Aorta (tissue), 5 donors: ENCODE measurements at places on chromosomes 1 and 21.
A peak's percentile ranks its signal among the peaks of the same experiment; 100 is the strongest.

DNA sequence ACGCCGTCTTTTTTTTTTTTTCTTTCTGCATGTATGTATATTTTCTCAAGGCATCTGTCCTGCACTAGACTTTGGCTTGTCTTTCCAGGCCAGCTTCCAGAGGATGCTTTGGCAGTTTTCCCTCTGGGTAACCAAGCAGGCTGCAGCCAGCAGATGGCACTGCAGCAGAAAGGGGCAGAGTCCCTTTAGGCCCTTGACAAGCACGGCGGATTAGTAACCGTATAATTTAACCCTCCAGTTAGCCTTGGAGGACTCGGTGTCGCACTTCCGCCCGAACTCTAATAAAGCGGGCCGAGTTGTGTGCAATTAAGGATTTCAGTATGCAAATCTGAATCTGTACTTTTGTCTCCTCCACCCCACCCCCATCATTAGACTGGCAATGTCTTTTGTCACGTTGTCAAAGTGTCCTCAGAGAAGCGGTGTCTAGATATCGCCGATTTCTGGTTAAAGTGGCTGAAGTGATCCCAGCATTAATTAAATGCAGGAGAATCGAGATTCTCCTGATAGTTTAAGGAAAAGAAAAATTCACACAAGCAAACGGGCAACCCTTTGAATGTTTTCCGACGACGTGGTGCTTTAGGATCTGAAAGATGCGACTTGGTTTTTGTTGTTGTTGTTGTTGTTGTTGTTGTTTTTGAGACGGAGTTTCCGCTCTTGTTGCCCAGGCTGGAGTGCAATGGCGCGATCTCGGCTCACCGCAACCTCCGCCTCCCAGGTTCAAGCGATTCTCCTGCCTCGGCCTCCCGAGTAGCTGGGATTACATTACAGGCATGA is 1.1 kb upstream of the TMEM167B start:
- DNase-seq: no peak

DNA sequence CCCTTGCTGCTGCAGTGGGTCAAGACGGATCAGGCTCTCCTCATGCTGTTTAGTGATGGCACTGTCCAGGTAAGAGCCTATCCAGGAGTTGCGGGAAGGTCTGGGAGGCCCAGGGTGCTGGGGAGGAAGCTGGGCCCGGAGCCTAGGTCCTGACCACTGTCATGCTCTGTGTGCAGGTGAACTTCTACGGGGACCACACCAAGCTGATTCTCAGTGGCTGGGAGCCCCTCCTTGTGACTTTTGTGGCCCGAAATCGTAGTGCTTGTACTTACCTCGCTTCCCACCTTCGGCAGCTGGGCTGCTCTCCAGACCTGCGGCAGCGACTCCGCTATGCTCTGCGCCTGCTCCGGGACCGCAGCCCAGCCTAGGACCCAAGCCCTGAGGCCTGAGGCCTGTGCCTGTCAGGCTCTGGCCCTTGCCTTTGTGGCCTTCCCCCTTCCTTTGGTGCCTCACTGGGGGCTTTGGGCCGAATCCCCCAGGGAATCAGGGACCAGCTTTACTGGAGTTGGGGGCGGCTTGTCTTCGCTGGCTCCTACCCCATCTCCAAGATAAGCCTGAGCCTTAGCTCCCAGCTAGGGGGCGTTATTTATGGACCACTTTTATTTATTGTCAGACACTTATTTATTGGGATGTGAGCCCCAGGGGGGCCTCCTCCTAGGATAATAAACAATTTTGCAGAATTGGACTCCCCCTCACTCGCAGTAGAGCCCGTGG is 1.7 kb downstream of the DYNLT4 start:
- DNase-seq: peak; percentile 47

GRCh38 chr1:92980732-92981647 is 19.7 kb upstream of the DIPK1A start:
- DNase-seq: no peak

DNA sequence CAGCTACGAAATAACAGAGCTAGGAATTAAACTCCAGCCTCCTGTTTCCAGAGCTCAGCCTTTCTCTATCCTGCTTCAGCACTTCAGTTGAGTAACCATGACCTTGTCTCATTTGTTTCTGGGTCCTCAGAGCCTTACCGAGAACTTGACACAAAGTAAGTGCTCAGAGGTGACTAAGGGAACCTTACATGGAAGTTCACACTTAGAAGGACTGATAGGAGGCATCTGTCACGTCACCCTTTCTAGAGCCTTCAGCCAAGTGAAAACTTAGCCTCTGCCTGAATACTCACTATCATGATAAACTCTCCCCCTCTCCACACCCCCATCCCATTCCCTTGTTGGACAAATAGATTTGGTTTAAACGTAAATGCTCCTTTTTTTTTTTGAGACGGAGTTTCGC is 9.8 kb upstream of the LUZP1 start:
- DNase-seq: no peak

DNA sequence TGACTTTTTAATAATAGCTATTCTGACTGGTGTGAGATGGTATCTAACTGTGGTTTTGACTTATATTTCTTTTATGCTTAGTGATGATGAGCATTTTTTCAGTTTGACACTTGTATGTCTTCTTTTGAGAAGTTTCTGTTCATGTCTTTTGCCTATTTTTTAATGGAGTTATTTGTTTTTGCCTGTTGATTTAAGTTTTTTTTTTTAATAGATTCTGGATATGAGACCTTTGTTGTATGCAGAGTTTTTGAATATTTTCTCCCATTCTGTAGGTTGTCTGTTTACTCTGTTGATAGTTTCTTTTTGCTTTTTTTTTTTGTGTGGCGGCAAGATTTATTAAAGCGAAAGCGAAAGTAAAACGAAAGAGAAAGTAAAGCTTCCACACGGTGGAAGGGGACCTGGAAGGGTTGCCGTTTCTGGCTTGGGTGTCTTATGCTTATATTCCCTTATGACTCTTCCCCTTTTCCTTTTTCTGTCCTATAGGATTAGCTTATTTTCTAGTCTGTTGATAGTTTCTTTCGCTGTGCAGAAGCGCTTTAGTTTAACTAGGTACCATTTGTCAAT is 67.6 kb downstream of the TBX19 start:
- no peak for DNase-seq

GRCh38 chr1:179314928-179315327 is 21.3 kb downstream of the SOAT1 start:
- no peak for DNase-seq

DNA sequence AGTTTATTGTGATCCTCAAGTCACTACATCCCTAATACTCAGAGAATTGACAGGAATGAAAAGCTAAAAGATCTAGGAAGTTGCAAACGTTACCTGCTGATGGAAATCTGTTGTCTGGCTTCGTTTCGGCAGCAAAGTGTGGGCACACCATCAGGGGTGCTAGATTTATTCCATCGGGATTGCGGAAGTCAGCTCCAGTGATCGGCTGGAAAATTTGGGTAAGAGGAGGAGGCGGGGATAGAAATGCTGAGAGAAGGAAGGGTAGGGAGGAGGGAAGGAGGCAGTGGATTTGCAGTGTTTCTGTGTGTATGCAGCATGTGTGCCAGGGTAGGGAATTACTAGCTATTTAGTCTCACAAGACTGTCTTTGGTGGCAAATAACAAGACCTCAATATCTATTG is at the start of gene CTSK:
Gene CTSK (minus strand): TSS at position 140 of the 400 bp plus-strand sequence. CDS start 1,455 bp downstream, outside the sequence.
- DNase-seq: no peak

DNA sequence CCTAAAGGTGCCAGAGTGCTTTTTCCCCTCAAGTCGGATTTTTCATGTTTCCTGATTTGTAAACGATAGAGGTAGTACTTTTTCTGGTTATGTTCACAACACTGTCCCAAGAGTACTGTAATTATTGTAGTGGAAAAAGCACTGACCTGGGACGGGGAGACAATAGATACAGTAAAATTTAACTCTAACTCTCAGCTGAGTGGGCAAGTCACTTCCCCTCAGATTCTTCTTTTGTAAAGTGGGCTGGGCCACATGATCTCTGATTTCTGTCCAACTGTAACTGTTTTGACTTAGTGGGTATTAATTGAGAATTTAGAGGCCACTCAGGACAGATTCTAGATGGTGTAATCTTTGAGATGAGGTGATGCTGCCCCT is 19.1 kb downstream of the MARCKSL1 start:
- DNase-seq: no peak

DNA sequence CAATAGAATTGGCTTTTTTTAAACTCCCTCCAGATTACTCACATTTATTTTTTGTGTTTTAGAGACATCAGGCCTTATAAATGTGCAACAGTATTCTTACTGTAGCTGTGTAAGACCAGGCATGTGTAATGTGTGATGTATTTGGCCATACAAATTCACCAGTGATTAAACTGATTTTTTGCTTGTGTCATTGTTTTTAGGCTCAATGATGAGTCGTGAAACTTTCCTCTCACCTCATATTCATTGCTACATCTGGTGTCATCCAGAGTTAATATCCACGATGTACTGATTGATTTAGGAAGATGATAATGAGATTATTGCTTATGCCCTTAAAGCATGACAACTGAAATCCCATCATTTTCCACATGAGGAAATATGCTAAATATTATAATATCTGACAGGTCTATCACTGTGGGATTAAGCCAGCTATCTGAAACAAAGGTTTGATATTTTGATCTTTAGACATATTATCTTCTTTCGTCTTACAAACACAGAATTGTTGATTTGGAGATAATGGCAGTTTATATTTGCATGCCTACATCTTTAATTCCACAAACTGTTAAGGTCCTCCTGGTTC is 487.9 kb downstream of the PTBP2 start:
- no peak for DNase-seq

DNA sequence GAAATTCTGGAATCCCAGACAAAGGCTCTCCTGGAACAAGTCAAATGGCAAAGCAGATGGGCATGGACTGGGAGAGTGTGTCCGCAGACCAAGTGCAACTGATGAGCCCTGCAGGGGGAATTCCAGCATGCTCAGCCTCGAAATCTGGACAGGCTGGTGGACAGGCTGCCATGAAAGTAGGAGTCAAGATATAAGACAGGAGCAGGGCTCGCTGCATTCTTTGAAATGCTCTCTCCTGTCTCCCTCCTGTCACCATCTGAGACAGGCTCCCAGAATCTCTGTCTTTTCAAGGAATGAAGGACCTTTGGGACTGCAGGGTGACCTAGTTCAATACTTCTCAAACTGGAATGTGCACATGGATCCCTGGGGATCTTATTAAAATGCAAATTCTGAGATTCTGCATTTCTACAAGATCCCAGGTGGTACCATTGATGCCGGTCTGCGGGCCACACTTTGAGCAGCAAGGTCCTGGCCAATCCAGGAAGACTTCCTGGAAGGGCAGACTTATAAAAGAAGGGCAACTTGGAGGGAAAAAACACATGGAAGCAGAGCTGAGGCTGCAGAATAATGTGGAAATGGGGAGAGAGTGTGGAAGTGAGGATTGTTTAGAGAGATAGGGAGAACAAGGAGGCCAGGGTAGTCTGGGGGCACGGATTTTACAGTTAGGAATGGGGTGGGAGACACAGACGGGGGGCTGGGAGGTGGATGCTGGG is 29.8 kb downstream of the TNNT2 start:
- peak; percentile 5 for DNase-seq

- DNase-seq: no peak
Observed at GRCh38 chr1:88149686-88150085, 534.4 kb upstream of the PKN2 start.

DNA sequence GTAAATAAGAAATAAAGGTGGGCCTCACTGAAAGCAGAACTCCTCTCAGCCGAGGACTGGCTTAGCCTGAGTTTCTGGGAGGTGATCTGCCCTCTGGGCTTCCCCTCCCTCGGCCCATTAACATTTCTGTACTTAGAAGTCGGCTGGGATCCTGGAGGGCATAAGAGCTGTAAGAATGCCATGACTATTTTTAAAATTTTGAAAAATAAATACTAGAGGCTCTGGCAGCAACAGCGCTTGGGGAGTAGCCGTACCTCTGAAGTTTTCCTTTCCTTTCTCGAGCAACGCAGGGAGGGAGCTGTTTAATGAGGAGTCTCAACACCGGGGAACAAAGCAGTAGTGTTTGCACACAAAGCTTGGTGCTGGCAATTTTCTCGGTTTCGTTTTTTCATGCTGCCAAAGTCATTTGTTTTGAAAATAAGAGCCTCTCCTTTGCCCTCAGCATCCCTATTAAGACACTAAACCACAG is 498.7 kb downstream of the SMYD3 start:
- no peak for DNase-seq
